ENCODE measurements at places on chromosomes 12 and 14.

GRCh38 chr14:94464290-94464689 lies 11.7 kb upstream of the SERPINA11 start:
- DNase-seq, result no peak

DNA sequence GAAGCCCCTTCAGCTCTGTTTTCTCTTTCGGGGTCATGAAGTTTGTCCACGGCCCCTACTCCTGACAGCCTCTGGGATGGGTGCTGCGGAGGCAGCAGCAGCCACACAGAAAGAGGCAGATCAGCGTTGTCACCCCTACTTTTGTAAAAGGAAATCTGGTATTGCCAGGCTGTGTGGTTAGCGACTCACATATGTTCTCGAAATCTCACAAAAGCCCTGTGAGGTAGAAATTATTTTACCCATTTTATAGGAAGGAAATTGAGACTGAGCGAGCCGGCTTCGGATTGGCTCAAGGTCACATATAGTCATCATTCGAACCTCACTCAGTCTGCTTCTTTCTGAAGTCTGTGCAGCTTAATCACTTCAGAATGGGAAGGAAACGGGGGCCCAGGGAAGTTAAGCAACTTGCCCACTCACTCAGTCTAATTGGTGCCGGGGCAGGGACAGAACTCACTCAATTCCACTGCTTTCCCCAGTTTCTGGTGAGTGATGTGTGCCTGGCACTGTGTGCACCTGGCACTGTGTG lies 1.1 kb upstream of the CKAP4 start:
- no peak for DNase-seq

DNA sequence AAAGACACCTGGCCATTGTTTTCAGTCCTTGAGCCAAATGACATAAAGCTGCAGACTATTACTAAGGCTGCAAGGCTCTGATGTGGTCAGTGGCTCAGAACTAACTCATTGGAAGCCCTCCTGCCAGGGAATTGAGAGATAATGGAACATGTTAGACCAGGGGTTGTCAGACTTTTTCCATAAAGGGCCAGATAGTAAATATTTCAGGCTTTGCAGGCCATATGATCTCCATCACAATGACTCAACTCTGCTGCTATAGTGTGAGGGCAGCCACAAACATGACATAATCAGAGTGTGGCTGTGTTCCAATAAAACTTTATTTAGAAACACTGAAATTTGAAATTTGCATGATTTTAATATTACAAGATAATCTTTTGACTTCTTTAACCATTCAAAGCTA lies 140.3 kb downstream of the TMEM30B start:
- DNase-seq, result no peak

DNA sequence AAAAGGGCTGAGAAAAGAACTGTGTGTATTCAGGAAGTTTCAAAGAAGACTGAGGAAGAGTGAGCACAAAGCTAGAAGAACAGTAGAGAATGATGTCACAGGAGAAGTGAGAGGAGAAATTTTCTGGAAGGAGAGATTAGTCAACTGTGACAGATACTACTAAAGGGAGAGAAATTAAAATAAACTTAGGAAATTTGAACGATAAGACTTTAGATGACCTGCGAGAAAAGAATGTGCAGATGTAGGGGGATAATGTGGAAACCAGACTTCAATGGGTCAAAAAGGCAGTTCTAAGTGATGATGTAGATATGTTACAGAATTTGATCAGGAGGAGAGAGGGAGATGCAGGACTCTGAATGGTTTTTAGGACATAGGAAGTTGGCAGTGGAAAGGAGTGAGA lies 287.4 kb downstream of the SYT1 start:
- no peak for DNase-seq

DNA sequence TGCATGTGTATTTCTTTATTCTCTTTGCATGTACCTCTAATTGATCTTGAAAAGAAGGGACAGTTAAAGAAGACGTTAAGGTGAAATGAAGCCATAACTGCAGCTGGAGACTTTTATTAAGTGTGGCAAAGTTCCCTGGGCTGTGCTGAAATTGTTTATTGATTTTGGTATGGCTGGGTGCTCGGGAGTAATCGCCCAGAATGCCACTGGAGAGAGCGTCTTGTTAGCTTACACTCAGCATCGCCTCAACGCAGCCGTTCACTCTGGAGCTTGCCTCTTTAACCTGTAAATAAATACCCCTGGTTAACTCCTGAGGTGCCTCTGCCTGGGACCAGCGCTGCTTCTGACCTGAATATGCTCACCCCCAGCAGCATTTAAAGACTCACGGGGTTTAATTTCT lies 98.6 kb downstream of the GPATCH2L start:
- no peak for DNase-seq

GRCh38 chr14:75896341-75896740 lies 85.5 kb downstream of the TGFB3 start:
- DNase-seq, result no peak

- no peak for DNase-seq
Observed at GRCh38 chr12:39459027-39459434, 16.1 kb upstream of the KIF21A start.

DNA sequence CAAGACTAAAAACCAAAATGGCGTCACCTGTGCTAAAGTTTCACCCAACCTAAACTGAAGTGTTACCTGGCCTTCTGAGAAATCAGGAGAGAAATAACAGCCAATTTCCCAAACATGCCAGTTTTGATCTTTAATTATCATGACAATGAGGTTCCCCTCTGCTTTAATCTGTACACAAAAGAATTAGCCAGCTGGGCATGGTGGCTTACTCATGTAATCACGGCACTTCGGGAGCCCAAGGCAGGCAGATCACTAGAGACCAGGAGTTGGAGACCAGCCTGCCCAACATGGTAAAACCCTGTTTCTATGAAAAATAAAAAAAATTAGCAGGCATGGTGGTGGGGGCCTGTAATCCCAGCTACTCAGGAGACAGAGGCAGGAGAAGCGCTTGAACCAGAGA lies 4.9 kb downstream of the HEATR4 start:
- DNase-seq, result no peak

DNA sequence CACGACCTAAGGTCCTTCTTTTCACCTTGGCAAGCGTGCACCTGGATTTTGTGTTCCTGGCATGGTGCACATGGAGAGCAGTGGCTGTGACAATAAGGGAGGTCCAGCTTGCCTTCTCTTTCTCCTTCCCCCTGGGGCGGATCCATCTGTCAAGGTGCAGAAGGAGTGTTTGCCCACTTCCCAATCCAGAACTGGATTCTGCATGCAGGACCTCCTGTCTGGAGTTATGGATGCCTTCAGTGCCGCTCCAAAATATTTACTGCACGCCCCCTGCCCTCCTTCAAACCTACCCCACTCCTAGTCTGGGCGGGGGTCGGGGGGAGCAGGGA lies 192.7 kb downstream of the DPF3 start:
- DNase-seq, result no peak

- DNase-seq, result no peak
Observed at GRCh38 chr14:94458558-94459205, 6.1 kb upstream of the SERPINA11 start.

DNA sequence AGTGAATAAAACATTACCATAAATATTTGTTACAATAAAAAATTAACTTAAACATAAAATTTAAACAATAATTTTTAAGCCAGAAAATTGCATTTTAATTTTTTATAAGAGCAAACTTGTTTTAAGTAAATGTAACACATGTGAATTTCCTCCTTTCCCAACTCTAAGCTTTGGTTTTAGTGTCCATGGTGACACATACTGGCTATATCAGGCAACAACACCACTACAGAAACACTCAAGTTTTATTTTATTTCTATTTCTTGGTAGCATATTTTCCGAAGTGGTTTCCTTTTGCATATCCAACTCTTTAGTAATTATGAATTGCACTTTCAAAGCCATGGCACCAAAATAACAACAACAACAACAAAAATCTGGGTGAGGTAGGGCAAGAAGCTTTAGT lies 2.2 kb downstream of the NELL2 start:
- no peak for DNase-seq

GRCh38 chr14:53399057-53399456 lies 245.9 kb upstream of the DDHD1 start:
- no peak for DNase-seq

DNA sequence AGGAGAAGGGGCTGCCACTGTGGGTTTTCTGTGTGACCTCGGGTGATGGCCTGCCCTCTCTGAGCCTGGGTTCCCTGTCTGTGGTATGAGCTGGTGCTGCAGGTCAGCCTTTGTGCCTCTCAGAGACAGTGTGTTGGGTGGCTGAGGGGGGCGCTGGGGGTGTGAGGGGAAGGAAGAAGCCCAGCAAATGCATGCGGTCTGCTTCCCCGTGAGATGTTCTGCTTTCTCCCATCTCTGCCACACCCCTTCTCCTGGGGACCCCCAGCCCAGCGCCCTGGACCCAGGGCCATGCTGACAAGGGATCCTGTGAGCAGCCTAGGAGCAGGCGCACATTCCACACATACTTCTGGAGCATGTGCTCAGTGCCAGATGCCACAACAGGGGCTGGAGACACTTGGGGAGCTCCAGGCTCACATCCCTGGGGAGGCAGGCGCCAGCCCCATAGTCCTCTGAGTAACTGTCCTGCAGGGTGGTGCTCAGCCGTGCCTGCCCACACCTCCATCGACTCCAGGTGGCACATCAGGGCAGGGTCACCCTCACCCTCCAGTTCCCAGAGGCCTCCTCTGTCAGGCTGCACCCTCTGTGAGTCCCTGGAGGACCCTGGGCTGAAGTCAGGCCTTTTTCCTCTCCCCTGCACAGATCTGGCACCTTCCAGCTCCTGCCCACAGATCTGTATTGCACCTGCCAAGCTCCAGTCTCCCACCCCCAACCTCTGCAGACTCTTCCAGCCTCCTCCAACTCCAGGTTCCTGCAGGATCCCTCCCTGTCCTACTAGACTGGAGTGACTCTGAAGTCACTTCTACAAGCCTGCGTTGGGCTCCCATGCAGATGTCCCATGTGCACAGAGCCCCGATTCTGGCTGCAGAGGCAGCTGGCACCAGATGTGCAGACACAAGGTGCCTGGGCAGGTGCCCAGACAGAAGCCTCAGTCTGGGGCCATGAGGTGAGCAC lies 205.6 kb downstream of the KIF26A start:
- DNase-seq, result peak; percentile 18

DNA sequence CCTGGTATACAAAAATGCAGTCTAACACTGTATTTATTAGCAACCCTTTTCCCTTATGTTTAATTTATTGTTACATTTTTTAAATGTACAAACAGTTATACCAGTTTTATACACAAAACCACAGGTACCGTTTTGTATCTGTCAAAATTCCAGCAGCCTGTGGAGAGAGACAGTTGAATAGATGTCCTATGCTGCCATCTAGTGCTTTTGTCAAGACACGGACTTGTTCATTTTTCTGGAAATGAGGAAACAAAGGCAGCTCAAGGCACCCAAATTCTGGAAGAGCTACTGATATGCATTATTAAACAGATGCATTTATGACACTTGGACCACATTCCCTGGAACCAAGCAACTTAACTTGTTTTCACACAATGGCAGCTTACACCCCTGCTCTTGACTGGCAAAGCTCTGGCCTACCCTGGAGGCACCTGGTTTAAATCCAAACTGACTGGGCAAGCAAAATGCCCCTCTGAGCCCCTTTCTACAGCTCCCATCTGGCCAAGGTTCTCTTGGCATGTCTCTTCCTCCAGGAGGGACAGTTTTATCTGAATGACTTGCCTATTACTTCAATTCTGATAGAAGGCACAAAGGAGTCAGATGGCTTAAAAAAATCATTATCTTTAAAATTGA lies 286.9 kb upstream of the PRKD1 start:
- DNase-seq, result peak; percentile 27

- no peak for DNase-seq
Observed at GRCh38 chr12:650983-651382, 12.3 kb downstream of the NINJ2 start.

DNA sequence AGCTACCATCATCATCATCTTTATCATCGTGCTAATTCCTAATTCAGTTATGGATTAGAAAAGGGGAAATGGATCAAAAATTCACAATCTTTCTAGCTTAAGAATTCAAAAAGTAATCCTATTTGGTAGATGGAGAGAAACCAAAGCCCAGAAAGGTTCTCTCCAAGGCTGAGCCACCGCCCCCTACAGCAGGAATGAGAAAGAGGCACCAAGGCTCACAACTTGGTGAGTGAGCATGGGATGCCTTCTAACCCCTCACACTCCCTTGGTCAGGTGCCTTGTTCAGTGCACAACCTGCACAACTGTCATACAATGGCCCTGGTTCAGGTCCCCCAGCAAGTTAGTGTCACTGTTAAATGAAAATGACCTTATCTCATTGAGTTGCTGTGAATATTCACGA lies 171.5 kb downstream of the ANO2 start:
- no peak for DNase-seq

- no peak for DNase-seq
Observed at GRCh38 chr12:105765053-105766014, 373.4 kb downstream of the NUAK1 start.

GRCh38 chr12:65740873-65741600 lies 83.2 kb upstream of the HMGA2 start:
- peak; percentile 94 for DNase-seq

DNA sequence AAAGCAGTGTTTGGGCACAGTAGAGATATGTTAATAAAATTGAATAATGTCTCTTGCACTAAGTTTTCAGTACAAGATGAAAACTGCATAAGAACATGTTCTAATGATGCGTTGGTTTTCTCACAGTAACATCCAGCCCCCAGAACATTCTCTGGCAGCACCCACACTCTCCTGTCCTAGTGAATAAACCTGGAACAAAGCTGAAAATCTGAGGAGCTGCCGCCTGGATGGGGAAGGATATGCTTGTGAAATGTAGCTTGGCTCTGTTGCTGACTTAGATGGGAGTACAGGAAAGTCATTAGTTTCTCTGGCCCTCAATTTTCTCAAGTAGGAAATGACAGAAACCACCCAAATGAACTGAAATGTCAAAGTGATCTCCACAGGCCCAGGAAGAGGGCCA lies 323.8 kb downstream of the APAF1 start:
- DNase-seq, result no peak

GRCh38 chr14:23707415-23707814 lies 71.3 kb downstream of the DHRS2 start:
- DNase-seq, result no peak

- DNase-seq, result no peak
Observed at GRCh38 chr14:23077962-23078361, 17.0 kb downstream of the ACIN1 start.

DNA sequence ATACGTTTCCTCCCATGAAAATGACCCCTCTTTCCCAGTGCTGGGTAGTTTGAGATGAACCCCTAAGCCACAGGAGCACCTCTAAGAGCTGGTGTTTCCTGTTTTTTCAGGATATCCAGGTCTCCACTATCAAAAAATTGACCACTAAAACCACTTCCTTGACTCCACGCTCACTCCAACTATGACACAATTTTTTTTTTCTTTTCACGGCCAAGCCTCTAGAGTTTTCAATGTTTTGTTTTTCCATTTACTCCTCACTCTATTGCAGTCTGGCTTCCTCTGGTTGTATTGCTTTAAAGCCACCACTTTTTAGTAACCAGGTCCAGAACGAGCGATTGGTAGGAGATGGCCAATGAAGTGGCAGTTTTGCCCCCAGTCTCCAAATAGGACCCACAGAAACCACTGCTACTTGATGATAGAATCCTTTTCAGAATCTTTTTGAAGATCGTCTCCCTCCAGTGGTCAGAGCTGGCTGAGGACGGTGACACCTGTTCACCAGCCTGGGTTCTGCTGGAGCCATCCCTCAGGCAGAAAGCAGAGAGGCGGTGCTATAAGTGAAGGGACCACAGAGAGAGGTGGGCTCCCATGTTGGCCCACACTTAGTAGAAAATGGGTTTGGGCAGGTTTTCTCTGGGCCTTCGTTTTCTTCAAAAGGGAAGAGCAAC lies 454.4 kb downstream of the VRK1 start:
- DNase-seq, result no peak

Measured in right hindlimb (tissue), 1 donor.